ENCODE measurements at places on chromosomes 7 and 10. TPM values are rescaled to one million over a fixed set of nuclear protein-coding genes. Genes with fewer than 3 reads are reported as not detected.

The TRIL gene
- polyA plus RNA-seq: 51.3 TPM

The FOXI2 gene
- polyA plus RNA-seq: 1.2 TPM

The AEBP1 gene
- 64.2 TPM for polyA plus RNA-seq

The PTCD1 gene
- 6.0 TPM for polyA plus RNA-seq

The TRDMT1 gene
- 16.9 TPM for polyA plus RNA-seq

The ELN gene
- 46.4 TPM for polyA plus RNA-seq

The AKR1E2 gene
- 12.9 TPM for polyA plus RNA-seq

The NRP1 gene
- polyA plus RNA-seq: 177 TPM

The TUBAL3 gene
- polyA plus RNA-seq: 0.40 TPM

The MBL2 gene
- polyA plus RNA-seq: not detected

The SPDYE6 gene
- polyA plus RNA-seq: 6.3 TPM

The NKX6-2 gene
- 7.3 TPM for polyA plus RNA-seq

The HOXA10 gene
- 137 TPM for polyA plus RNA-seq

The CLDN3 gene
- polyA plus RNA-seq: 21.7 TPM
